ENCODE measurements at places on chromosomes 4 and X.

DNA sequence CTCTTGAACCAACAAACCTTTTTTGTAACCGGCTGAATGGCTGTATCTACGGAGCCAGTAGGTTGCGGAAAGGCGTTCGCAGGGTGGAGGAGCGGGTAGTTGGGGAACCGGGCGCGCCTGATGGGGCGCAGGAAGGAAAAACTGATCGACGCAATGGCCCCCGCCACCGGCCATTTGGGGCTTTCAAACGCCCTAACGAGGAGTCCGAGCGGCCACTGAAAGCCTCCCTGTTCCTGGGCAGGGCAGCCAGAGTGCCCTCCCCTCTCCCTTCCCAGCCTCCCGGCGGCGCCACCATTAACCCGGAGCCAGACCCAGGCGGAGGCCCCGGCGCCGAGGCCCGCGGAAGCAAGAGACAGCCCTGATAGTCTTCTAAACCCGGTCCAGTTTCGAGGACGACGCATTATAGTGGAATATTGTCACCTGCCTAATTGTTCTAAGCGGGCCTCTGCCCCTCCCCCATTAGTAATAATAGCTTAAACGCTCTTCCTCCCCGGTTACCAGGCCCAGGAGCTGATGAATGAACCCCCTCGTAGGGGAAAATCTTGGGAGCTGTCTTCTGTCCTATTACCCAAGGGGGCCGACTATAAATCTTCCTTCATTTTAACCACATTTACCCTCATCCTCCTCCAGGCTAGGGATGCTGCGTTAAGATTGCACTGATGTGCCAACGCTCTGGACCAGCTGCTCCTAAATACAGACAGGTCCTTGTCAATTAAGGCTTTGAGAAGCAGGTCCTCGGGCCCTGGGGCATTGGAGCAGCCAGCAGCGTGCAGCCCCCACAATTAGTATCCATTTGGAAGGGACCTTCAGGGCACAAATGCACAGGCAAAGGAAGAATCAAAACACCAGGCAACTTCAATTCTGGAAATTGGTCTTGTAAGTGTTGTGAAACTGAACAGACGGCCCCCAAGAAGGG, 61.6 kb upstream of the TMEM33 start:
- DNase-seq: no peak

DNA sequence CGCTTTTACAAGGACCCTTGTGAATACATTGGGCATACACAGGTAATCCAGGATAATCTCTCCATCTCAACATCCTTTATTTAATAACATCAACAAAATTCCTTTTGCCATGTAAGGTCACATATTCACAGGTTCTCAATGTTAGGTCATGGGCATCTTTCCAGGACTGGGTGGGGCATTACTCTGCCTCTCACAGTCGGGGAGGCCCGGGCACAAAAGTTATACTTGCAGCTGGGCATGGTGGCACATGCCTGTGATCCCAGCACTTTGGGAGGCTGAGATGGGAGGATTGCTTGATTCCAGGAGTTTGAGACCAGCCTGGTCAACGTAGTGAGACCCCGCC, 93.7 kb upstream of the AP1S2 start:
- DNase-seq: no peak

DNA sequence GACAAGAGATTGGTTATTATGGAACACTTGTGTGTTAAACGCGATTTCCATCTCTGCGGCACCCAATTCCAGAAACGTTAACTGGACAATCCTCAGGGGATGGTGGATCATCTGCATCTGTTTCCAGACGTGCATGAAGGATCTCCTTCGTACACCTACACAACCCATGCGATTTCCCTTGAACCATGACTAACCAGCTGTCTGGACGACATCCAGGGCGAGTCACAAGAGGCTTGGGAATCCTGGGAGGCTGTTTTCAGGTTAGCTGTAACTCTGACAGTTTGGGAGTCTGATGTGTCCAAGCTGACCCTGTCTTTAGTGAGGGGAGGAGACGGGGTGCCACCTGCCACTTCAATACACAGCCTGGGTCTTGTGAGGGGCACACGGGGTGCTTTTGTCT, 84.5 kb downstream of the GATB start:
- peak; percentile 63 for DNase-seq

DNA sequence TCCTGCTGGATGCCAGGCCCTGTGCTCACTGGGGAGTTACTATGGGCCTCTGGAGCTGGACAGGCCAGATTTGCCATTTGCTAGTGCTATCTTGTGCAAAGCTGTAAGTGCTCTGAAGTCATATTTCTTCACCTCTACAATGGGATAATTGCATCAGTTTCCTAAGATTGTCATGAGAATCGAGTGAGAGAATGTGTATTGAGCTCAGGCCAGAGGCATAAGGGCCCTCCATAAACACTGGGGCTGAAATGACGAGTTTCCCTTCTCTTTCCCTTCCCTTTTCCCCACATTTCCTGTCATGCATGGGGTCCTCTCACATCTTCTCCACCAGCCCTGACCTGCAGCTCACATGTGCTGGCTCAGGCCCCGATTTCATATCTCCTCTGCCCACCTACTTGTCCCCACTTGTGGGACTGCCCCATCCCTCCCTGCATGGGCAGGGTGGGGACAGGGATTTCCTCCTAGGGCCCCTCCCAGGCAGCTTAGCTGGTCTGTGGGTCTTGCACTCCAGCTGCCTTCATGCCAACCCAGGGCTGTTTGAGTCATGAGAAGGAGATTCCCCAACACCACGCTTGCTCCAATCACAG, 358.8 kb downstream of the MID1IP1 start:
- no peak for DNase-seq

DNA sequence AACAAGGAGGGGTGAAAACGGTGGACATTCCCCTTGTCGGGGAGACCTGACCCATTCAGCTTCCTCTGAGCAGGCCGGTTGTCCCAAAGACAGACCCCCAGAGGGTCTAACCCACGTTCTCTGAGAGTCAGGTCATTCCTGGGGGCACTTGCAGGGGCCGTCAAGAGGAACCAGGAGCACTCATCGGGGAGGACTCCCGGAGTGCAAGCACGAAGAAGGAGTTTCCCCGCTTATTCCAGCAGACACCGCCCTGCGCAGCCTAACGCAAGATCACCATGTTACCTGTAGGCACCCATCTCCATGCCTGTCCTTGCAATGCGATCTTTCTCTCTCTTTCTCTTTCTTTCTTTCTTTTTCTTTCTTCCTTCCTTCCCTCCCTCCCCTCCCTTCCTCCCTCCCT, 154.2 kb downstream of the SHOX start:
- no peak for DNase-seq

DNA sequence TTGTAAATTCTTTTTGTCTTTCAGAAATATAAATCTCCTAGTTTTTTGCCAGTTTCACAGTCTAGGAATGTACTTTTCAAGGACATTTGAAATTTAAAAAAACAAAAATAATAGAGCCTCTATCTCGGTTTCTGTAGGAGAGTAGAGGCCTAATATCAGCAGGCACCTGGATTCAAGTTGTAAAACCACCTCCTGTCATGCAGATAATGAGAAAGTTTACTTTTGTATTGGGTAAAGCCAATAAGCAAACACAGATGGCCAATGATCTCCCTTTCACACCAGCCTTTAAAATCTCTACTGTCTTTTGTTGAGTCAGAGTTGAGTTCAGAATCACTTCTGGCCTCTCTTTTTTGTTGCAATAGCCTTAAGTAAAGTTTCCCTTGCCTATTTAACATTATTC, 1499.9 kb downstream of the PCDH18 start:
- DNase-seq: no peak

DNA sequence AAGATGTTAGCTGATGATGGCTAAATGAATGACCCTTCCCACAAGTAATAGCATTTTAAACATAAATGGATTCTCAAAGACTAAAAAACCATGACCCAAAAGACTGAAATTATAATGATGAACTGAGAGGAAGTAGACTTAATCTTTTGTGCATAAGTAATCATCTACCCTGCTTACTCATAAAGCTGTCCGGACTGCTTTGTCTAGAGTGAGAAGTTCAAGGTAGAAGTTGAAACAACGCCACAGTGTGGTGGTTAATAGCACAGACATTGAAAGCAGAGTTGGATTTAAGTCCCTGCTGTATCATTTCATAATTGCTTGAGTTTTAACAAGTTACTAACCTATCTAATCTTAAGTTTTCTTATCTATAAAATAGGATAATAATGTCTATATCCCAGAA, 346.6 kb downstream of the CENPC start:
- peak; percentile 11 for DNase-seq

DNA sequence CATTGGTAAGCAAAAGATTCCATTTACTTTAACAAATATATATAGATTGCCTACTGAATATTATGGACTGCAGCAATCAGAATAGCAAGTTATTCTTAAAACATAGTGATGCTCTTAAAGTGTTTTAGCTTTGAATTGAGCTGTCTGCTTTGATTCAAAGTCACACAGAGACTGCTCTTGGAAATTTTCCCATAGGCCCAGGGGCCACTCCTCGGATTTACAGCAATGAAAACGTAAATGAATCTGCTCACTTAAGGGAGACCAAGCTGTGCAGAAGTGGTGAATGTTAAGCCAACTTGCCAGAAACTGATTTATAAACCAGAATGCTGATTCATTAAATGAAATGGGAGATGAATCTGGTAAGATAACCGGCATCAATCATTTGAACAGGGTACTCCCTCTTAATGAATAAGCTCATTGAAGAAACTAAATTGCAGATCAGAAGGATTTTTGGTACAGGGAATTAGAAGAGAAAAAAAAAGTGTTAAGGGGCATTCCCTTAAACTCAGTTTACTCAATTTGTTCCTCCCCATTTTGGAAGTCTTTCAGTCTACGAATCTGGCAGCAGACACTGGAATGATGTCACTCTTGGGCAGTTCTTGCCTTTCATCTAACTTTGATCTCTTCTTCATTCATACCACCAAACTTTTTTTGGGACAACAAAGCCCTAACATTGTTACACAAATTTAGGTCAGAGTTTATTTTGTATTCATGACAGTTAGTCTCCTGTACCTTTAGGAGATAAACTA, 363.3 kb upstream of the MAGEB2 start:
- no peak for DNase-seq

GRCh38 chr4:69910016-69910782, 20.7 kb upstream of the CSN1S1 start:
- no peak for DNase-seq

- no peak for DNase-seq
Observed at GRCh38 chr4:6032249-6033244, 14.3 kb upstream of the C4orf50 start.

- no peak for DNase-seq
Observed at GRCh38 chr4:128241019-128241418, 46.6 kb downstream of the PGRMC2 start.

DNA sequence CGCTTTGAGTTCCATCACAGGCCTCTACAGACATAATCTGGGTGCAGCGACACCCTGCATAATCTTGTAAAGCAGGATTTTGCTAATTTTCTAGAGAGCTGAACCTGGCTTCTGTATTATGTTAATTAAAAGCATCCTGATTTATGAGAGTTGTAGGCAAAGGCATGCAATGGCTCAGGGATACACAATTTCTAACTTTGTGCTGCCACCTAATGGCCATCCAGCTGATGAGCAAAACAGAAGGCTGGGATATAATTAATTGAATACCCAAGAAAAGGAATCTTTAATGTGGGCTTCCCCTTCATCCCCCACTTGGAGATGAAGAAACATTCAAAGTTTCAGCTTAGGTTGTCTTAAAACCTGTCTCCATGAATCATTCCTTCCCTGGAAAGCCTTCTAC, 78.1 kb downstream of the BMP15 start:
- peak; percentile 16 for DNase-seq

GRCh38 chr4:77872723-77873445, 10.3 kb downstream of the MRPL1 start:
- DNase-seq: no peak

GRCh38 chr4:16100833-16101232, 17.0 kb upstream of the PROM1 start:
- no peak for DNase-seq

GRCh38 chrX:56766554-56767347, 37.7 kb downstream of the NBDY start:
- no peak for DNase-seq

DNA sequence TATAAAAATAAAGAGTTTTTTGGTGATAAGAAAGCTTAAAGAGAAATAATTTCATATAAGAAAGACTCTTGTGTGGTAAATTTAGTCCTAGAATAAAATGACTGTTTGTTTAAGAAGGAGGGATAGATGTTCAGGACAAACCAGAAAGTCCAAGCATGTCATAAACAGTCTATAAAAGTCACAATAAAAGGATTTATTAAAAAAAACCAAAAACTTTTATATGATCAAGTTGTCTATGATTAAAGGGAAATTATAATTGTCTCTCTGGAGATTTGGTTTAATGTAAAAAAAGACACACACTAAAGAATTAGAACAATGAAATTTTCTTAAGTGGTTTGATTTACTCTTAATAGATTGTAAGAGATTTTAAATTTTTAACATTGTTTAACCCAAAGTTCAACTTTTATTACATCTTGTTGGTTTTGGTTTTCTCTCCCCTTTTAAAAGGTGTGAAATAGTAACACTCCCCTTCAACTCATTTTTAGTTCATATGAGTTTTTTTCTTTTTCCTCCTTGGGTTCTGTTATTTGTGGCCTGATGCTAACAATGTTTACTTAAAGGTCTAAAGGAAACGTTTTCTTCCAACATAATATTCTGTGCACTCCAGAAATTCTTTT, 89.7 kb downstream of the PDHA2 start:
- no peak for DNase-seq

GRCh38 chr4:68283714-68284113, 38.2 kb upstream of the TMPRSS11B start:
- DNase-seq: no peak

DNA sequence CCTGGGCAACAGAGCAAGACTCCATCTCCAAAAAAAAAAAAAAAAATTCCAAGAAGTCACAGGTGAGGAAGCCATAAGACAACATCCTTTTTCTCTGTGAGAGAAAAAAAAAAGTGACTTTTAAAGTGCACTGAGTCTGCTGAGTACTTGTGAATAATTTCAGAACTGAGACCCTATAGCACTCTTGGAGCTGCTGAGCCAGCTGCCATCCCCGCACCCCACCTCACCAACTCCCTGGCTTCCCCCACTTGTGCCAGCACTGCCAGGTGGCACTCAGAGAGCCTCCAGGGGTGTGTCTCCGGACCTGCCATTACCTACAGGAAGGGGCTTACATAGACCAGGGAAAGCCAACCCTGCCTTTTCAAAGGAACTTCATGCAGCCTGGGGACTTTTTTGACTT, 39.2 kb upstream of the HS3ST1 start:
- DNase-seq: no peak

DNA sequence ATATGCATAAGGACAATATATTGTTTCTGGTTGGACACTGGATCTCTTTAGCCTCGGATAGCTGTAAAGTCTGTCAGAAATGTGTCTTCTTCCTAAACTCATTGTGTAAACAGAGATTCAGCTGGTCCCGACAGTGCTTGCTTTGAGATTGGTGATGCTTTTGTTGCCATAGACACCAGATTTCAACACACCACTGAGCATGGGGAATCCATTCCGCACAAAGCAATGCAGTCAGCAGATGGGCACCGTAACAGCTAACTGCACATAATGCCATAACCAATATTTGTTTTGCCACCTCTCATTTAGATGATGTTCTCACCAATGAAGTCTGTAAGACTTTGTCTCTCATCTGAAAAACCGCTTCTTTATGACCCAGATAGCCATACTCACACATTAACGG, 33.3 kb upstream of the FAM47C start:
- no peak for DNase-seq

GRCh38 chr4:2193326-2193725, 48.6 kb downstream of the HAUS3 start:
- no peak for DNase-seq
